ENCODE measurements at places on chromosomes 2 and 18. TPM values are rescaled to one million over a fixed set of nuclear protein-coding genes. Genes with fewer than 3 reads are reported as not detected.
A peak's percentile ranks its signal among the peaks of the same experiment; 100 is the strongest.

DNA sequence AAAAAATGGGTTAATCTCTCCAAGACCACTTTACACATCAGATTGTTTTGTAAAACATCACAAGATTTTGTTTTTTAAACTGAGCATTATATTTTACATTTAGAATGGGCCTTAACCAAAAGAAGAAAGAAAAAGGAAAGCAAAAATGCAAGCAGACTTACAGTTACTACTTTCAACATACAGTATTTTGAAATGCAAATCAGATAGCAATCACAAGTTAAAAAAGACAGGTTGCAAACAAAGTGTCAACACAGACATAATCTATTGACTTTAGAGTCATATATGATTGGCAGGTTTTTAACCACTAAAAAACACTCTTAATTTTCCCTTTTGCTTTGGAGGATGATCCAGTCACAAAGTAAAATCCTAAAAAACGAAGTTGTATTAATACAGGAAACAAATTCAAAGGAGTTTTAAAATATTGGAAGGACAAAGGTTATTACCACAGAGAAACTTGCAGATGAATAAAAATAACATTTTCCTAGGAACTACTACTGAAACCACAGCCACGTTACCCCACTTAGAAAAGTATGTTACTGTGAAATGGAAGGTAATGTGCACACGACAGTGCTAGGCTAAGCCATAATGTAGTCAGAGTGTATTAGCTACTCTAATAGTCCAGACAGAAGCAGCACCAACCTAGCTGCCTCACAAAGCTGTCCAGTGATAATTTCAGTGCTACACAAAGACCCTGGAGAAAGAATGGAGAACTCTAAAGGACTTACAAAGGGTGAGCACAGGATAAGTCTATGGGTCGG lies 22.9 kb downstream of the DARS1 start:
- no peak for DNase-seq
- peaks cover 10% of the 10 kb centered on the region for H3K36me3 ChIP-seq
- H3K27ac ChIP-seq = peak overlapping the region; percentile 100
- peaks cover 64% of the 10 kb centered on the region for H3K4me1 ChIP-seq
- no peaks in the 10 kb centered on the region for H3K27me3 ChIP-seq
- H3K4me3 ChIP-seq = peak overlapping the region; percentile 60

DNA sequence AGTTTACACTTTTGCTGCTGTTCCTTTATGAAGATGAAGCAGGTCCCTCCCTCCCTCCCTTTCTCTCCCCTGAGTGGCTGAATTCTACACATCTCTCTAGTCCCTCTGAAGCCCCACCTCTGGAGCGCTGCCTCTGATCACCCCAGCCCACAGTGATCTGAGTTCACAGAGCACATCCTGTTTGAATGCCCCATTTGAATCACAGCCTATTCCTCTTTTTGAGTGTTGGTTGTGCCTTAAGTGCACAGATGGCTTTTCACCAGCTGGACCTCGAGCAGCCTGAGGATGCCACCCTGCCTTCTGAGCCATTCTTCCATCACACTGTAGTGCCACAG lies 87.1 kb downstream of the ITGB1BP1 start:
- no peak overlapping the region for H3K27ac ChIP-seq
- H3K27me3 ChIP-seq = no peaks in the 10 kb centered on the region
- H3K4me1 ChIP-seq = no peaks in the 10 kb centered on the region
- peak; percentile 42 for DNase-seq
- H3K36me3 ChIP-seq = no peaks in the 10 kb centered on the region
- H3K4me3 ChIP-seq = no peak overlapping the region

DNA sequence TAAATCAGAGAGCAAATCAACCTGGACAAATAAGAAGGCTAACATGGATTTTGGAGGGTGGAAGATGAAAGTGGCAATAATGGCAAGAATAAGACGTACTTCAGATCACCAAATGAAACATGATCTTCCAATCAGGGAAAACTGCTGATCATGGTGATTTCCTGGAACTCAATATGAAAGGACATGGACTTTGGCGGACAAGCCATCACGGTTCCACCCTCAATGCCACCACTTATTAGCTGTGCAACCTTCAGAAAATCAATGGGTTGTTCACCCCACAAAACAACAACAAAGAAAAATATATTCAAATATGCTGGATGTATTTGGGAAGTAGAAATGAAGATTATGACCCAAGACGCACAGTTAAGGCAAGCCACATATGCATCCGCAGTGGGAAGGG lies 81.7 kb downstream of the PPP1R1C start:
- no peak overlapping the region for H3K27ac ChIP-seq
- no peaks in the 10 kb centered on the region for H3K36me3 ChIP-seq
- no peak overlapping the region for H3K4me3 ChIP-seq
- DNase-seq = no peak
- no peaks in the 10 kb centered on the region for H3K27me3 ChIP-seq
- no peaks in the 10 kb centered on the region for H3K4me1 ChIP-seq

- H3K4me3 ChIP-seq = peak overlapping the region; percentile 28
- no peak overlapping the region for H3K27ac ChIP-seq
- DNase-seq = peak; percentile 24
- peaks cover 5% of the 10 kb centered on the region for H3K36me3 ChIP-seq
- peaks cover 87% of the 10 kb centered on the region for H3K4me1 ChIP-seq
Measured at GRCh38 chr2:168465594-168465993, 9.5 kb downstream of the CERS6 start.

DNA sequence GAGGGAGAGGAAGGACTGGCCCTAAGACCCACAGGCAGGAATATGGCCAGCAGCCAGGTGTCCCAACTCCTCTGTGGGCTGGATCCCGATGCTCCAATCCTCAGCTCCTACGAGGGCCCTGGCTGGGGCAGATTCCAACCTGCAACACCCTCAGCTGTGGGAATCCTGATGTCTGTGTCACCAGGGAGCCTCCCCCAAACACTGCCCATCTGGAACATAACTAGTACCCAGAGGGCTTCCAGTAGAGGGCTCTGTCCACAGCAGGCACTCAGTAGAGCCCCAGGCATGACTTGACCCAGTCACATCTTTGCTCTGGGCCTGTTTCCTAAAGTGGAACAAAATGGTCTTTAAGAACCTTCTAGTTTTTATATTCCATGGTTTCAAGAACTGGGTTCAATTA lies 20.6 kb upstream of the LOXHD1 start:
- peaks cover 12% of the 10 kb centered on the region for H3K4me1 ChIP-seq
- no peak for DNase-seq
- H3K4me3 ChIP-seq = no peak overlapping the region

CTLA4 gene
- 132 TPM for total RNA-seq

BMP10 gene
- total RNA-seq = not detected

- H3K27ac ChIP-seq = no peak overlapping the region
- DNase-seq = no peak
- no peaks in the 10 kb centered on the region for H3K36me3 ChIP-seq
- H3K4me1 ChIP-seq = peaks cover 10% of the 10 kb centered on the region
- peaks cover 7% of the 10 kb centered on the region for H3K27me3 ChIP-seq
- no peak overlapping the region for H3K4me3 ChIP-seq
Measured at GRCh38 chr18:5444847-5445246, 99.0 kb downstream of the EPB41L3 start.

GRCh38 chr2:107305966-107306365 lies 420.0 kb upstream of the ST6GAL2 start:
- no peaks in the 10 kb centered on the region for H3K27me3 ChIP-seq
- H3K4me3 ChIP-seq = no peak overlapping the region

CTDSP1 gene
- 79.0 TPM for total RNA-seq

DNA sequence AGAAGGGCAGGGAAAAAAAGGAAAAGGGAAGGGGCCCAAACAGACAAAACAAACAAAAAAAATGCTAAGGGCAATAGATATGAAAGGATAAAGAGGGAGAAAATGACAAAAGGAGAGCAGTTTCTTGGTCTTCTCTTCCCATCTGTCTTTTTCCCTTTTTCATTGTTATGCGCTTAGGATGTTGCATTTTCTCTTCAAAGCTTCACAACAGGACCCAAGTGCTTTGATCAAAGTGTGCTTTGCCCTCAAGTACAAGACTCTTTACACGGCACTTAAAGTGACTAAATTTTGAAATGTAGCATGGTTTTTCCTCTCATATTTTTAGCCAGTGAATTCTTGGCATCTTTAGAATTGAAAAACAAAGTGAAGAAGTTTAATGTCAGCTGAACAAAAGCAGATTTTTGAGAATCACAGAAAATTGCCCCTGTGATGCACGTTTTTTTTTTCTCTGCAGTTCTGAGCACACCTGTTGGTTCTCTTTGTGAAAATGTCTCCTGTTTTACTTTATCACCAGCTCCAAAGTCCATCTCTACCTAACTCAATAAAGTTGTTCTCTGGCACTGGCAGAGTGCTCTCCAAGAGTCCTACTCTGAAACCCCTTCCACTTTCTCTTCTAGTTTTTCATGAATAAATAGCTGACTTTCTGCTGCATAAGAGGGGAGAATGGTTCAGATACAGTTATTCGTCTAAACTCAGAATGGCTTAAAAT lies 126.6 kb downstream of the KCNH7 start:
- H3K4me1 ChIP-seq = no peaks in the 10 kb centered on the region
- no peak overlapping the region for H3K27ac ChIP-seq
- H3K27me3 ChIP-seq = no peaks in the 10 kb centered on the region
- no peak for DNase-seq
- H3K36me3 ChIP-seq = no peaks in the 10 kb centered on the region

- peak; percentile 16 for DNase-seq
- H3K4me1 ChIP-seq = peaks cover 2% of the 10 kb centered on the region
- no peaks in the 10 kb centered on the region for H3K27me3 ChIP-seq
Measured at GRCh38 chr18:79884963-79885728, 66.3 kb downstream of the SLC66A2 start.

TMEM37 gene
- total RNA-seq = not detected

- H3K4me1 ChIP-seq = no peaks in the 10 kb centered on the region
- H3K27ac ChIP-seq = no peak overlapping the region
- H3K4me3 ChIP-seq = no peak overlapping the region
- no peaks in the 10 kb centered on the region for H3K36me3 ChIP-seq
- H3K27me3 ChIP-seq = no peaks in the 10 kb centered on the region
Measured at GRCh38 chr2:60644951-60645350, 91.5 kb upstream of the BCL11A start.

DNA sequence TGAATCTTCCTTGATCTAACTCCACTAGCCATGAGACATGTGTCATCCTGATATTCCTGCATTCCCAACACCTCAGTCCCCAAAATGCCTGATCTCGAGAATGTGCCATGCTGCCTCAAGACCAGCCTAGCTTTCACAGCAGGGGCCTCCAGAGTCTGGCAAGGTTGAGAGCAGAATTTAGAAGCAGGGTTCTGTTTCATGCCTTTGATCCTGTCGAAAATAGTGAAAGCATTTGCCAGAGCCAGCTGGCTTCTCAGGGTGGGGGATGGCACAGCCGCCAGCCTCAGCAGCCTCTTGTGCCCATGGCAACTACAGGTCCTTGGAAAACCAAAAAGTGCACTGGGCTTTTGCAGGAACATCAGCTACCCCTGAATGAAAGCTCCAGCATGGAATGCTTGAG lies 143.5 kb downstream of the RTN4 start:
- no peak overlapping the region for H3K4me3 ChIP-seq
- H3K36me3 ChIP-seq = no peaks in the 10 kb centered on the region
- H3K27ac ChIP-seq = no peak overlapping the region
- peaks cover 13% of the 10 kb centered on the region for H3K4me1 ChIP-seq

SMYD1 gene
- not detected for total RNA-seq

ST8SIA5 gene
- not detected for total RNA-seq

GRCh38 chr2:162282765-162283425 lies 35.6 kb downstream of the IFIH1 start:
- H3K36me3 ChIP-seq = peaks cover 6% of the 10 kb centered on the region
- H3K27me3 ChIP-seq = no peaks in the 10 kb centered on the region
- no peak overlapping the region for H3K4me3 ChIP-seq
- peak overlapping the region; percentile 4 for H3K27ac ChIP-seq

ASB3 gene
- total RNA-seq = 31.7 TPM

GRCh38 chr18:62850619-62851306 lies 135.4 kb downstream of the PHLPP1 start:
- no peak overlapping the region for H3K4me3 ChIP-seq
- no peak for DNase-seq
- H3K36me3 ChIP-seq = no peaks in the 10 kb centered on the region
- no peaks in the 10 kb centered on the region for H3K27me3 ChIP-seq
- no peak overlapping the region for H3K27ac ChIP-seq

DNA sequence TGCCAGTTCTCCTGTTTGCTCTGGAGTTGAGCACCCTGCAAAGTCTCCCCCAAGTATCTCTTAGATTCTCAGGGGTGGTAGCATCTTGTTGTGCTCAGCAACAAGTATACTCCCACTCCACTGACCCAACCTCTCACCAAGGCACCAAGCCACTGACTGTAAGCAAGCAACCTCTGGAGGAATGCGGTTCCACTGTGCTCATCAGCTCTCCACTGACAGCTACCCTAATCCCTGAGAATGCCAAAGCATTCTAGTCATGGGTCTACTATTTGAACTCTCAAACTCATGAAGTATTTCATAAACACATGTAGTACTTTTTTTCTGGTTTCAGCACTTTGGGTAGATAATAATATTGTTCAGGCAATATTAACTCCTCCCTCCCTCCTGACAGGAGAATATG lies 170.0 kb downstream of the EPHA4 start:
- H3K36me3 ChIP-seq = peaks cover 12% of the 10 kb centered on the region
- DNase-seq = no peak
- H3K4me1 ChIP-seq = no peaks in the 10 kb centered on the region
- peaks cover 7% of the 10 kb centered on the region for H3K27me3 ChIP-seq
- H3K4me3 ChIP-seq = no peak overlapping the region
- no peak overlapping the region for H3K27ac ChIP-seq

SERPINB3 gene
- total RNA-seq = not detected

- H3K4me1 ChIP-seq = peaks cover 43% of the 10 kb centered on the region
- peak; percentile 29 for DNase-seq
- peaks cover 11% of the 10 kb centered on the region for H3K27me3 ChIP-seq
- H3K27ac ChIP-seq = no peak overlapping the region
- H3K36me3 ChIP-seq = no peaks in the 10 kb centered on the region
Measured at GRCh38 chr2:217666338-217666737, 336.5 kb downstream of the TNS1 start.

- H3K4me1 ChIP-seq = peaks cover 70% of the 10 kb centered on the region
- no peak overlapping the region for H3K4me3 ChIP-seq
- H3K36me3 ChIP-seq = no peaks in the 10 kb centered on the region
- no peak for DNase-seq
Measured at GRCh38 chr2:197890168-197890567, 85.8 kb downstream of the PLCL1 start.

DNA sequence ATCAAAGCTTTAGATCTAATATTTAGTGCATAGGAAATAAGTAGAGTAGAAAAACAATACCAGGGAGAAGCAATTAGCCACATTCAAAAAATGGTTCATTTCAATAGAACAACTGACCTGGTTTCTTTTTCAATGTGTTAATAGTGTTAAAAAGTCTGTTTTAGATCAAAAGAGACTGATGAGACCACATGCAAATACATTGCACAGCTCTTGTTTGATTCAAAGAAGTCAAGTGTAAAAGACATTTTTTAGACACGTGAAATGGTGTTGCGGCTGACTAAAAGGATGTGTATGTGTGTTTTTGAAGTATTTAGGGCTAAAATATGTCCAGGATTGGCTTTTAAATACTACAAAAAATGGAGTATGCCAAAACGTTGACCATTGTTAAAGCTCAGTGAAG lies 1.2 kb upstream of the AOX1 start:
- no peak overlapping the region for H3K4me3 ChIP-seq
- H3K27me3 ChIP-seq = peaks cover 5% of the 10 kb centered on the region
- H3K4me1 ChIP-seq = peaks cover 5% of the 10 kb centered on the region
- H3K27ac ChIP-seq = no peak overlapping the region
- peaks cover 6% of the 10 kb centered on the region for H3K36me3 ChIP-seq

ACTG2 gene
- total RNA-seq = 0.22 TPM

GRCh38 chr2:46239847-46240181 lies 57.4 kb upstream of the EPAS1 start:
- H3K4me1 ChIP-seq = peaks cover 41% of the 10 kb centered on the region
- H3K4me3 ChIP-seq = peak overlapping the region; percentile 42
- no peaks in the 10 kb centered on the region for H3K27me3 ChIP-seq
- peaks cover 4% of the 10 kb centered on the region for H3K36me3 ChIP-seq
- H3K27ac ChIP-seq = peak overlapping the region; percentile 38
